ENCODE measurements at places on chromosomes 12 and 14. TPM values are rescaled to one million over a fixed set of nuclear protein-coding genes. Genes with fewer than 3 reads are reported as not detected.

DNA sequence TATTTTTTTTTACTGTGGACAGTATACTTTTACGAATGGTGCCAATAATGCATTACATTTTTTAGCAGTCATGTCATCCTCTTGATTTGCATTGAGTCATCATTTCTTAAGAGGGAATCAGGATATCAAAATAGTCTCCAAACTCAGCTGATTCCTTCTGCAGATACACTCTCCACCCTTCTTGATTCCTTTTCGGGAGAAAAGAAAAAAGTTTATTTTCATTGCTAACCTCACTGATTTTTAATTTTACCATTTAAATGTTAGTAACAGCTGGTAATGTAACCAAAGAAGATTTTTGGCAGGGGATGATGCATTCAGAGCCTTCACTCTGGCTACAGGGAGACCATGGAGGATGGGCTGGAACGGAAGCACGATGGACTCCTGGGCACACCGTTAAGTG is 47.5 kb downstream of the MRPL42 start:
- no peak for DNase-seq
- no peak overlapping the region for H3K4me3 ChIP-seq
- H3K27ac ChIP-seq = no peak overlapping the region
- no peaks in the 10 kb centered on the region for H3K36me3 ChIP-seq
- no peaks in the 10 kb centered on the region for H3K4me1 ChIP-seq

DNA sequence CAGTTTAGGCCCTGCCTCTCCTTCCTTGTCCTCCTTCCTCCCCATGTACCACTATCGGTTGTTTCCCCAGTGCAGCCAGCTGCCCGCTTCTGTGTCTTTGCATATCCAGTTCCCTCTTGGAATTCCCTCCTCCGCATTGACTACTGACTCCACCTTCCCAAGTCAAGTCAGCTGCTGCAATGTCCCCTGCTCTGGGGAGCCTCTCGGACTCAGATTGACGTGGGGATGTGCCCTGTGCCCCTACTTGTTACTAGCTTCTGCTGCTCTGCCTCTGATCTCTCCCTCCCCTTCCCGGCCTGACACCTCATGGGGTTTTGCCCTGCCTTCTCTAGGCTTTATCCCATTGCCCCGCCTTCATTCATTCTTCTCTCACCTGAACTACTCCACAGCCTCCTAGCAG is 2.1 kb upstream of the CD9 start:
- H3K4me3 ChIP-seq = no peak overlapping the region
- peaks cover 20% of the 10 kb centered on the region for H3K27me3 ChIP-seq
- H3K4me1 ChIP-seq = peaks cover 20% of the 10 kb centered on the region
- H3K36me3 ChIP-seq = no peaks in the 10 kb centered on the region
- no peak for DNase-seq

KDM5A gene
- 175 TPM for total RNA-seq

PPP4R4 gene
- 0.52 TPM for total RNA-seq

Data from natural killer cell (primary cell).